ENCODE measurements at places on chromosomes 7 and 10.

- no peak for DNase-seq
Observed at GRCh38 chr7:103823084-103823483, 166.4 kb downstream of the RELN start.

DNA sequence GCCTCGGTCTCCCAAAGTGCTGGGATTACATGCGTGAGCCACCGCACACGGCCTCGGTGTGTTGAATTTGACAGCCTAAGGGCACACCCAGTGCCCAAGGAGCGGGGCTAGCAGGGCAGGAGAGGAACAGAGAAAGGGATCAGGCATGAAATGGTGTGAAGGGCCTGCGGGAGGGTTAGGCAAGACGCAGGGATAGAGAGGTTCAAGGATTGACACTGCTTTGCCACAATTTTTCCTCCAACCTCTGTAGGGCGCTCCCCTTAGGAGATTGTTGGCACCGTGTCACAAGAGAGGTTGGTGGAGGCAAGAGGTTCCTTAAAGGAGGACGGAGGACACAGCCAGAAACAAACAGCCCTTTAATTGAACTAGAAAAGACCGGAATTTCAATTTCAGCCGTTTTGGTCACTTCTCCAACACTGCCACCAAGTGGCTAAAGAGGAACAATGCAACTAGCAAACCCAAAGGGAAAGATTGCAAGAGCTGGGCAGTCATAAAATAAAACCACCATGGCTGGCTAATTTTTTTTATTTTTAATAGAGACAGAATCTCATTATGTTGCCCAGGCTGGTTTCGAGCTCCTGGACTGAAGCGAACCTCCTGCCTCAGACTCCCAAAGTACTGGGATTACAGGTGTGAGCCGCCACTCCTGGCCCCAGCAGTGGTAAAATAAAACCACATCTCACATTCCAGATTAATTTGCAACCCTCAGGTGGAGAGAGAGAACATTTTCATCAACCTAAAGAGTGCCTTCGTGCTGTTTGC is 6.9 kb upstream of the CREB3L2 start:
- DNase-seq, result no peak

- DNase-seq, result no peak
Observed at GRCh38 chr10:106576534-106576933, 588.0 kb downstream of the SORCS1 start.

DNA sequence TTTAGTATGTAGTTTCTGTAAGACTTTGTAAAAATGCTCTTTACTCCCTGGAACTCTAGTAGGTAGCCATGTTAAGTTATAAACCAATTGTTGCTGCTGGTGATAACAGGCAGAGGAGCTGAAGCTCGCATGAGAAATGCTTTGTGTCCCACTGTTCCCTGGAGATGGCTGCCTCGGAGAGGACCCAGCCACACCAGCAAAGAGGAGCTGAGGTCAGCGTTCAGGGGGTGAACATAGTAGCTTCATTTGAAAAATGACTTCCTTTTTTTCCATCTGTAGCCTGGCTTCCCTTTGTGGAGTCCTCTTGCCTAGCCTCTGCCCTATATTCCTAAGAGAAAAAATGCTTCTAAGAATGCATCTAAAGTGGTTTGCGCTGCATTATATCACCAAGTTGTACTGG is 20.3 kb downstream of the CELF2 start:
- no peak for DNase-seq

DNA sequence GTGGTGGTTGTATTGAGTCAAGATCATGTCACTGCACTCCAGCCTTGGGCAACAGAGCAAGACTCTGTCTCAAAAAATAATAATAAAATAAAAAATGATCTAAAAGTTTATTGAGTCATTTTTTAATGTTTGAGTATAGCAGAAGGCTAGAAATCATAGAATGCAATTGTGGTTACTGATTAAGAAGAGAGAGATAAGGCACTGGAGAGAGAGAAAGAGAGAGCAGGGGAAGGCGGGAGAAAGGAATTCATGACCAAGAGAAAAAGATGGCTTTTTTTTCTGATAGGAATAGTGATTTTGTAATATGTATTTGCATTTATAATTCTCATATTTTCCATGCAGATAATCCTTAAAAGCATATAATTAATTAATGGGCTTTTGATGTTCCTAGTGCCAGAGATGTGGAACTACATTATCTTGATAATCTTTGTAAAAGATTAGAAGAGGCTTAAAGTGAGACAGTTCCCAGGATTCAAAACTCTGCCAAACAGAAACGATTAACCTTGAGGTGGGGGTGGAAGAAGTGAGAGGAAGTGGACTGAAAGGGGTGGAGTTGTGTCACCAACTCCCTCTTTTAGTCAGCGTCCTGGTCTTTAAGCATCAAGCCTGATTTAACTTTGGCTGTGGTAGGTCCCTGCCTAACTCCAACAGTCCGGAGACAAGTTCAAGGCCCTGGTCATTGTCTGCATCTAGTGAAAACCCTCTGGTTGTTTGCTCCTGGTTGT is 76.2 kb downstream of the CHN2 start:
- no peak for DNase-seq

- no peak for DNase-seq
Observed at GRCh38 chr7:32223071-32223650, 153.0 kb upstream of the PDE1C start.

- no peak for DNase-seq
Observed at GRCh38 chr10:22911889-22912762, 15.7 kb upstream of the ARMC3 start.

DNA sequence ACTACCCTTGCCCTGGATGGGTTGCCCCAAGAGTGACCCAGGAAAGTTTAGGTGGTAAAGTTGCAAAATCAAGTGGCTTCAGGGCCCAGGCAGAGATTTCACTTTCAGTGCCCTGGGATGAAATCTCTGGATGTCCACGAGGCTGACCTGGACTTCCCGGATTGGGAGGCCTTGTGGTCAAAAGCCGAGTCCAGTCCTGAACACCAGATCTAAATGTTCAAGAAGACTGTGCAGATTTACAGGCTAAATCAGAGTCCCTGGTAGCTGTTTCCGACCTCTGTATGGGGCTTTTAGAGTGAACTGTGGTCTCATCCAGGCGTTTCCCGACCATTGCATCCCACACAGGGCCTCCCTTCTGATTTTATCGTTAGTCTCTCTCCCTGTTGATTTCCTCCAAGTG is 95.3 kb downstream of the WDR11 start:
- DNase-seq, result no peak

GRCh38 chr10:48466611-48467240 is 138.1 kb downstream of the ARHGAP22 start:
- DNase-seq, result no peak

- no peak for DNase-seq
Observed at GRCh38 chr10:17737027-17737965, 14.7 kb upstream of the TMEM236 start.

- DNase-seq, result no peak
Observed at GRCh38 chr10:26887611-26888215, 27.0 kb upstream of the ABI1 start.

DNA sequence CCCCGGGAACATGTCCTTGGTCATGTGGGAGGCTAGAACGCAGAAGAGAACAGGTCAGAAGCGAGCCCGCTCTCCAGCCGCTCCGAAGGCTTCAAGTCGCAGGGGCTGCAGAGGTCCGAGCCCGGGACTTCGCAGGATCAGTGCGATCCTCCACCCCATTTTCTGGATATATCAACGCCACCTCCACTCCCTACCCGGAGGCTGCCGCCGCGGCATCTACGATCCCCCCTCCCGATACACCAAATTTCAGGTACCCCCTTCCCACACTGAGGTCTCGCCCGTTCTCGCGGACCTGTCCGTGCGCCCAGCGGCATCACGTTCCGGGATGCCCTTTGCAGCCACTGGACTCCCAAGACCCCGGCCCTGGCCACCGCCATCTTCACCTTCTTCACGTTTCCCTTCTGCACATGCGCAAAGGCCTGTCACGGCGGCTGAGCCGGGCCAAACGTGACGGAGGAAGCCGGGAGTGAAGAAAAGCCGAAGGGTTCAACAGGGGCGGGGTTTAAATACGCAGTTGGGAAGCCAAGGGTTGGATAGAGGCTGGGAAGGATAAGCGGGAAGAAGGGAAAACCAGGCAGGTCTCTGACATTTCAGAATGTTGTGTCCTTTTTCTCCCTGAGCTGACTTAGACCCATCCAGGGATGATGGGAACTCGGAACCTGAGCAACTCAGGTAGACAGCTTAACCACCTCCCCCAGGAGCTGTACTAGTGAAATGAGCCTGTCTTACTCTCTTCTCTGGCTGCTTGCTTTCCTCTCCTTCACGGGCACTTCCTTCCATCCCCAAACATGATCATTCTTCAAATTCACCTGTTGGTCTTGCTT is at the start of gene NDUFB8:
NDUFB8 (minus strand) TSS at position 397 of the 824 bp plus-strand sequence; CDS start at position 377, 20 bp downstream.
- peak; percentile 83 for DNase-seq

DNA sequence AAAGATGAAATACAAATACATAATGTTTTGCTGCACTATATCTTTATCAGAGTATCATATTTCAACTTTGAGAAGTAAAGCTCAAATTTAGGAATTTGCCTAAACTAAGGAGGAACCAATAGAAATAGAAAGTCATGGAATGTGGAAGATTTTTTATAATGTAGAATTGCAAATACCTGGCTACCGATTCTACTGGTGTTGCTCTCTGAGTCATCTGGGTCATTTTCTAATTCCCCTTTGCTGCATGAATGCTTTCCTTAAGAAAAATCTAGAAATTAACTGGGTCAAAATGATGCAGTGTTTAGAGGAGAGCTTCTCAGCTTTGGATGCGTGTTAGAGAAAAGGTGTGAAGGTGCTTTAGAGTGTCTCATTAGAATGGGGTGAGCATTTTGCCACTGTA is 568.9 kb upstream of the ANKRD30A start:
- no peak for DNase-seq

- DNase-seq, result no peak
Observed at GRCh38 chr7:43220250-43220649, 107.8 kb downstream of the HECW1 start.

DNA sequence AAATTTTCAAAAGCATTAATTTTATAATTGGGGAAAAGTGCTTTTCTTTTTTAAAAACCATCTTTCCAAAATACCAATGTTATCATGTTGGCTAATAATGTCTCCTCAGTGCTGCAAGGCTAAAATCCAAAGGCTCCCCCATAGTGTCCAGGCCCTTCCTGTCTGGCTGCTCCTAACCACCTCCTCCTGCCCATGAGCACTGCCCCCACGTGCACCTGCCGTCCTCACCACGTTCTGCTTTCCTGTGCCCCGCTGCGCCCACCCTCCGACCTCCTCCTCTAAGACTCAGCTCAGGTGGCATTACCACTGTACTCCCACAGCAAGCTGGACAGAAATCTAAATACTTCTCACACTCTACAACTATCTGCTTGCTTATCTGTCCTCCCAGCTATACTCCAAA is 17.7 kb downstream of the PAXIP1 start:
- no peak for DNase-seq

GRCh38 chr7:75691793-75692543 is 46.8 kb downstream of the HIP1 start:
- DNase-seq, result no peak

- no peak for DNase-seq
Observed at GRCh38 chr7:32062150-32062549, 8.1 kb downstream of the PDE1C start.

- DNase-seq, result no peak
Observed at GRCh38 chr7:131769241-131769640, 212.8 kb upstream of the PODXL start.

DNA sequence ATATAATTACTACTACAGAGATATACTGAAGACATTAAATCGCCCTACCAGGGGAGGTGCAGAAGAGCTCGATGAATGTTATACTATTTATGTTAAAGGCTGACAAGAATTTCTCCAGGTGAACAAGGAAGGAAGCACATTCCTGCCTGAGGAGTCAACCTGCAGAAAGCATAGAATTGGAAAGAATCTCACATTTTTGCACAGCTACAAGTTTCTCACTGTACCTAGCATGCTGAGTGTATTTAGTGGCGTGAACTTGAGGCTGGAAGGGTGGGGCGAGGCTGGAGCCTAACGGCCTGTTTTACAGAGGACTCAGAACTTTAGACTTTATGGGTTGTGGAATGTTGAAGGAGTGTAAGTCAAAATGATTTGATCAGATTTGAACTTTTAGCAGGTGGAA is 373.6 kb upstream of the LRGUK start:
- no peak for DNase-seq

DNA sequence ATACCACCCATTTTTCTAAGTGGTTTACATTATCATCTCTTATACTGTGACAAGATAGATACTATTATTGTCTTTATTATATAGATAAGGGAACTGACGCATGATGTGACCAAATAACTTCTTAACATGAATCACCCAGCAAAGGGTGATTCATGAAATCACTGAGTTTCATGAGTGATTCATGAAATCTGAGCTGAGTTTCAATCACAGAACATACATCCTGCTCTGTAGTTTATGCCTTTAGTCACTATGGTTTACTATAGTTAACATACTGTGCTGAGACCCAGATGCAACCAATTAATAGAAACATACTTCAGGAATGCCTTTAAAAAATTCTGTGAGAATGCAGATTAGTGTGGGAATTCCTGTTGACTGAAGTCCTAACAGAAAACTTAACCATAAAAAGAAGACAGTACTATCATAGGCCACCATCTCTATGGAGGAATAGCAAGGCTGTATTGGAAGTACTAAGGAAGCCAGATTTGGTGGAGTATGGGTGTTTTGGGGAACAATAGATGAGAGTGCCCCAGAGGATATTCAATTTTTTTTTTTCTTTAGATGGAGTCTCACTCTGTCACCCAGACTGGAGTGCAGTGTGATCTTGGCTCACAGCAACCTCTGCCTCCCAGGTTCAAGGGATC is 43.1 kb upstream of the SEMA3A start:
- no peak for DNase-seq

- no peak for DNase-seq
Observed at GRCh38 chr7:84248843-84249242, 54.3 kb upstream of the SEMA3A start.

DNA sequence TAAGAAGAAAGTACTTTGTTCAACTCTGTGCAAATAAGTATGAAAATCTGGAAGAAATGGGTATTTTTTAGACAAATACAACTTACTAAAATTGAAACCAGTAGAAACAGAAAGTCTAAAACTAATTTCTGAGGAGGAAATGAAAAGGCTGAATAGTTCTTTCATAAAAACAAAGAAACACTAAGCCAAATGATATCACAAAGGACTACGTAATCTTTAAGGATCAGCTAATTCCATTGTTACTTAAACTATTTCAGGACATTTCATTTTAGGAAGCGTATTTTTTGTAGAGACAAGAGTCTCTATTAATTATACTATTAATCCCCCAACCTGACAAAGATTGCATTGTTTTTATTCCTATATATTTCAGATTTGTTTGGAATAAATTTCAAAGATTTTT is 11.2 kb upstream of the CCSER2 start:
- DNase-seq, result no peak

- DNase-seq, result no peak
Observed at GRCh38 chr7:32275216-32276009, 205.2 kb upstream of the PDE1C start.

- no peak for DNase-seq
Observed at GRCh38 chr7:51324206-51324898, 7.7 kb upstream of the COBL start.

DNA sequence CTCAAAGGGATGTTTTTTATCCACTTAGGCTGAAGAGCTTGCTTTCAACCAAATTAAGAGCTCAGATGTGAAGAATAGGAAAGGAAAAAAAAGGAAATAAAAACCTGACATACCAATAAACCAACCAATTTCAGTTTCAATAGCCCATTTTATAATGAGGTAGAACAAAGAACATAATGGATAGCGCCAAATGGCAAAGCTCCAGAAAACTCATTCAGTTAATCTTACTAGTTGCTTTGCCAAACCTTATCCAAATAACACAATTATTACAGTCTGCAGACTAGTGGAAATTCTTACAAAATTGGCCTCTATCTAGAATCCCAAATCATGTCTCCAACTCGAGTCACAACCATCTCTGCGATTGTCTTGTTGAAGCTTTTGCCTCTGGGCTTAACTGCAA is 337.0 kb downstream of the CRPPA start:
- DNase-seq, result no peak

GRCh38 chr10:12788277-12788676 is 213.2 kb downstream of the CCDC3 start:
- no peak for DNase-seq

All from thoracic aorta (tissue), 2 donors.